ENCODE measurements at places on chromosomes 13 and 19.

GRCh38 chr13:51679616-51680015, 95.4 kb downstream of the WDFY2 start:
- no peak for DNase-seq

- DNase-seq = no peak
Measured at GRCh38 chr13:103273825-103274224, 207.6 kb upstream of the SLC10A2 start.

DNA sequence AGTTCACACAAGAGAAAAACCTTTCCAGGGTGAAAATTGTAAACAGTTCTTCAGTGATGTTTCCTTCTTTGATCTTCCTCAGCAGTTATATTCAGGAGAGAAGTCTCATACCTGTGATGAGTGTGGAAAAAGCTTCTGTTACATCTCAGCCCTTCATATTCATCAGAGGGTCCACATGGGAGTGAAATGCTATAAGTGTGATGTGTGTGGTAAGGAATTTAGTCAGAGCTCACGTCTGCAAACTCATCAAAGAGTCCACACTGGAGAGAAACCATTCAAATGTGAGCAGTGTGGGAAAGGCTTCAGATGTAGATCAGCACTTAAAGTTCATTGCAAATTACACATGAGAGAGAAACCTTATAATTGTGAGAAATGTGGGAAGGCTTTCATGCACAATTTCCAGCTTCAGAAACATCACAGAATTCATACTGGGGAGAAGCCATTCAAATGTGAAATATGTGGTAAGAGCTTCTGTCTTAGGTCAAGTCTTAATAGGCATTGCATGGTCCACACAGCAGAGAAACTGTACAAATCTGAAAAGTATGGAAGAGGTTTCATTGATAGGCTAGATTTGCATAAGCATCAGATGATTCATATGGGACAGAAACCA, 6.9 kb downstream of the ZNF222 start:
- DNase-seq = no peak

- no peak for DNase-seq
Measured at GRCh38 chr13:65378943-65379519, 1851.1 kb downstream of the PCDH9 start.

DNA sequence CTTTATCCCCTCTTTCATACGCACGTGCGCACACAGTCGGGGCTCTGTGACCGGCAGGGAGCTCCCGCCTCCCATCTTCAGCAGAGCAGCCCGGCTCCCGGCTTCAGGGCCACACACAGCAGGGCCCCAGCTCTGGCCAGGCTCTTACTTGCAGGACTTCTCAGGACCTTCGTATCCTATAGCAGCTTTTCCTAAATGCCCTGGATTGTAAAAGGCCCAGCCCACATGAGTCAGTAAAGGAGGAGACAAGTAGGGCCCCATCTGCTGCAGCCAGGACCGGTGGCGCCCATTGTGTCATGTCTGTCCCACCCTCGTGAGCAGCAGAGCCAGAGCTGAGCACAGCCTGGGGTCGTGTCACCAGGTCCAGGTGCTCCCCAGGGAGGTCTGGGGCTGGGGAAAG, 107.6 kb upstream of the VSTM2B start:
- no peak for DNase-seq

DNA sequence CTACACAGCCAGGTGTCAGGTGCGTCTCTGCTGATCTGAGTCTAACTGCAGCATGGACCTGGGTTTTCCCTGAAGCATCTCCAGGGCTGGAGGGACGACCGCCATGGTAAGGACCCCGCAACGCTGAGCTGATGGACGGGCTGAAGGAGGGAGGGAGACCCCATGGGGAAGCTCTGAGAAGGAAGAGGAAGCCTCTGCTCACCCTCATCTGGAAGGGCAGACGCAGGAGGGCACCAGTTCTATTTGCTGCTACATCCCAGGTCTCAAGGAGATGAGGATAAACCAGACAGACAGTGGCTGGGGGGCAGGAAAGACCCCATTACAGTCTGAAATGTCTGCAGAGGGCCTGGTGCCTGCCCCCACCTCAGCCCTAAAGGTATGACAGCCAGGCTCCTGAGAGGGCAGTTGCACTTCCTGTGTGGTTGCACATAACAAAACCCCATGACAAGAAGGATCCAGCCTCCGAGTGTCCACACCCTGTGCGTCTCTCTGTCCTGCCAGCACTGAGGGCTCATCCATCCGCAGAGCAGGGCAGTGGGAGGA, at the start of gene LILRA2:
TSS of gene LILRA2 (plus strand) at position 461 of the 543 bp plus-strand sequence. CDS start 89 bp downstream, outside the sequence.
- DNase-seq = no peak

- no peak for DNase-seq
Measured at GRCh38 chr13:100139817-100140216, 50.9 kb downstream of the PCCA start.

GRCh38 chr13:32007494-32007893, 24.1 kb upstream of the FRY start:
- DNase-seq = no peak

Measured in hypothalamus (tissue), 51 donors.